ENCODE measurements at places on chromosomes 1 and 21.

DNA sequence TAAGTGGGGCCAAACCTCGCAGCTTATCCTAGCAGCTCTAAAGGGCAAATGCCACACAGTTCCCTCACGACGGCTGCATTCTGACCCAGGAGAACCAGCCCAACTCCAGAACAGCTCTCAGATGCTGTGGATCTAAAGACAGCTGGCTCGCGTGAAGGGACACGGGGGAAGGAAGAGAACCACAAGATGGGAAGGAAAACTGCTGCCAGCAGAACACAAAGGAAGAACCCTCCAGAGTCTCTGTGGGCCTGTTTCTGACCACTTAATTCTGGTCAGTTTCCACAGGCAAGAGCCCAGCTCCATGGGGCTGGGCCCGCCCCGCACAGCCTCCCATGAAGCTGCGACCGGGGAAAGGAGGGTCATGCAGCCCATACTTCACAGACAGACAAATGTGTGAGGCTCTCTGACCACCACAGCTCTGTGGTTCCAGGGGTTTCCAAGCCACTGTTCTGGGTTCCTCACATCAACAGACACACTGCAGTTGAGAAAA lies 61.1 kb downstream of the SLC45A1 start:
- no peak for DNase-seq

DNA sequence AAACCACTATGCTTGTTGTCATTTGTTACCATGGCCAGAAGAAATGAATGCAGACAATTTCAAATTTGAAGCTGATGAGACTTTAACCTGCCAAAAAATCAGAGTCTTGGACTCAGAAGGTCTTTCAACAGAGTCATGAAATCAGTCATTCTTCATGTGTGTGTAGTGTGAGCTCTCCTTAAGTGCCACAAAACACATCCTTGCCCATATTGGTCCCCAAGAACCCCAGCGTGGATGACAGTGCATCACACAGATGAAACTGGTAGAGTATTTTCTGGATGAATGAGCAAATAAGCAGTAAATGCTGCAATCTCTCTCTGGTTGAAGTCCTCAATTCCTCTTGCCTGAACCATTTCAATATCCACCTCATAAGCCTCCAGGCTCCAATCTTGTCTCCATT lies 28.7 kb upstream of the ETS2 start:
- DNase-seq = no peak

GRCh38 chr1:217332431-217333065 lies 298.3 kb downstream of the GPATCH2 start:
- no peak for DNase-seq

DNA sequence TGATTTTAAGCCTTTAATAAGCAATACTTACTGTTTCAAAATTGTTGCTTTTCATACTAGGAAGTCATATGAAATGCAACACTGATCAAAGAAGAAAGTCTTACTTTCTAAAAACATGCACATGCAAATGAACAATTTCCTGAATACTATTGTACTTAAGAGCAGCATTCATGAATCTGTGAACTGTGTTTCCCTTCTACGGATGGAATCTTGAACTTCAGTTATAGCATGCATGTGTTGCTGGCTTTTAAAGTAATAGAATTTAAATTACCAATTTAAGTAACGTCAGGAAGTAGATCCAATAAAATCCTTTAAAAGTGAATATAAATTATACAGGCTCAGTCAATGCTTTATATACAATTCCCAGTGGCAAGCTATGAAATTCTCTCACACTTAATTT lies 348.9 kb downstream of the KCNT2 start:
- no peak for DNase-seq

GRCh38 chr1:47699492-47700235 lies 261.8 kb downstream of the FOXD2 start:
- DNase-seq = no peak

DNA sequence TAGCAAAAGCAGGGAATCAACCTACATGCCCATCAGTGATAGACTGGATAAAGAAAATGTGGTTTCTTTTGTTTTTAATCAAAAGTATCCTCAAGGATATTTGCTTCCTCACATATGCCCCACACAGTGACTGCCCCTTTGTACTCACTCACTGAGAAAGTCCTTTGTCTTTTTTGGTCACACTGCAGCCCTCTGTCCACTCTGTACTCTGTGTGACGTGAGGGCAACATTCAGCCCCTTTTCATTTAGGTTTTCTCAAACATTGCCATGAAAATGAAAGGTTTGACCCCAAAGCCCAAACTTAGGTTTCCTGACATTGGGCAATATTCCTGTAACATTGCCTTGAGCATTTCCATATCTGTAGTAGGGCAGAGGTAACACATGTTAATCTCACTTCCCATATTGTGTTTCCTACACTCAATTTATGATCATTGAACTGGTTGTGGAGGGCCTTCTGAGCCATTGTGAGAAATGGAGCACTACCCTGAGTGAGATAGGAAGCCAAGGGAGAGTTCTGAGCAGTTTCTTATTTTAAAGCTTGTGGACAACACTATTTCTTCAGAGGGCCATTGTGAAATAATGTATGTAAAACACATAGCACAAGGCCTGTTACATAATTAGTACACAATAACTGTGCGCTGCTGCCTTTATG lies 501.9 kb upstream of the C1orf87 start:
- no peak for DNase-seq

- DNase-seq = no peak
Observed at GRCh38 chr1:88062650-88063153, 621.4 kb upstream of the PKN2 start.

- no peak for DNase-seq
Observed at GRCh38 chr1:228794810-228795209, 59.5 kb downstream of the RHOU start.

DNA sequence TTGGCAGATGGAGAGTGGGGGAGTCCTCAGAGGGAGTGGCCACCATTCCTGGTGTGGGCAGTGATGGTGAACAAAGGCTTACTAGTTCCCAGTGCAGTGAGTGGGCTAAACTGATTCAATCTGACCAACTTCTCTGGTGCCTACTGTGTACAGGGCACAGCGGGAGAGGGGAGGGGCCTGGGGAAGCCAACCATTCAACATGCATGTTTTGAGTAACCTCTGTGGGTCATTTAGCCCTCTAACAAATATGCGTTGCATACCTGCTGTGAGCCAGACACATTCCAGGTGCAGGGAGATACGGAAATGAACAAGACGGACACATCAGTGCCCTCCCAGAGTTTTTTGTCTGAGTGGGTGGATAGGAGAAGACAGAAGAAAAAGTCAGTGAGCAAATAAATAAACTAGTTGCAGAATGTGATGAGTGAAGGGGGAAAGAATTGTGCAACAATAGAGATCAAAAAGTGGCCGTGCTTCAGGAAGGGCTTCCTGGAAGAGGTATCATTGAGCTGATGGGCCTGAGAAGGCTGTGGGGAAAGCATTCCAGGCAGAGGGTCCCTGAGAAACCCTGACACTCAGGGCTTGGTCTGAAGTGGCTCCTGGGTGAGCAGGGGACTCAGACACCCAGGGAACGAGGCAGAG lies 78.8 kb downstream of the EPHB2 start:
- no peak for DNase-seq

DNA sequence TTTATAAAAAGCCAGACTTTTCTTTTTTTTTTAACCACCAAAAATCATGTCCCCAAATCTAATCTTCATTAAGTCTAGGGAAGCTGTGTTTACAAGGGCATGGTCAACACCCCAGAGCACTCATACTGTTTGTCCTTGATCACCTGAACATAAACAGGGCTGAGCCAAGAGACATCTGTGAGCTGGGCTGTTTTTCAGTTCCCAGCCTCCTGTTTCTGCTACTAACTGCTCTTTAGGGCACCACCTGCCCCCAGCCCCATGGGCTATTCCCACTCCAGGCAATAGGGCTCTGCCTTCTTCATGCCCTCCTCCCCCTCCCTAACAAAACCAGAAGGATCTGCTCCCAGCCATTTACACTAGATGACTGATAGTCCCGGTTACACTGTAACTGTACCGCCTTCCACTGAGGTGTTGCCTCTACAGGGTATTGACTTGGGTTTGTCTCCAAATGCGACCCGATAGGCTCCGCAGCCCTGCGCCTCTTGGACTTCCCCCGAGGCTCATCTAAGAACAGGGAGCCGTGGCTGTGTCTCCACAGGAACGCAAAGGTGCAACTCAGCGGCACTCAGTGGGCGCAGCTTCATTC lies 11.7 kb upstream of the SLC26A9 start:
- no peak for DNase-seq

DNA sequence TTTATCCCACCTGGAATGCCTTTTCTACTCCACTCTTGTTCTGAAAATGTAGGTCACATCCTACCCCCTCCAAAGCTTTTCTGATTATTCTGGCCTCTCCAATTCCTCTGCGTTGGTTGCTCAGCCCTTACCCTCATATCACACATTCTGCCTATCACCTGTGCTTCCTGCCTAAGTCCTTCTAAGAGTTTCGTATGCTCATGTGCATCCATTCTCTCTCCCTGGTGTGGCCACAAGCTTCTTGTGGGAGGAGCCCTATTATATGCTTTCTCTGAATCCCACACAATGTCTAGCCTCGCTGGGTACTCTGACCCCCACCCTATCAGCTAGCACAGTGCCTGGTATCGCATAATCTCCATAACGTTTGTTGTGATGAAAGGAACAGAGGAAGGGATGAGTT lies 54.2 kb downstream of the CD58 start:
- no peak for DNase-seq

GRCh38 chr1:110777228-110777627 lies 95.7 kb upstream of the CD53 start:
- no peak for DNase-seq
